ENCODE measurements at places on chromosomes 7 and 10. TPM values are rescaled to one million over a fixed set of nuclear protein-coding genes. Genes with fewer than 3 reads are reported as not detected.
A peak's percentile ranks its signal among the peaks of the same experiment; 100 is the strongest.

FGFBP3 gene
- 0.60 TPM for polyA plus RNA-seq

DNA sequence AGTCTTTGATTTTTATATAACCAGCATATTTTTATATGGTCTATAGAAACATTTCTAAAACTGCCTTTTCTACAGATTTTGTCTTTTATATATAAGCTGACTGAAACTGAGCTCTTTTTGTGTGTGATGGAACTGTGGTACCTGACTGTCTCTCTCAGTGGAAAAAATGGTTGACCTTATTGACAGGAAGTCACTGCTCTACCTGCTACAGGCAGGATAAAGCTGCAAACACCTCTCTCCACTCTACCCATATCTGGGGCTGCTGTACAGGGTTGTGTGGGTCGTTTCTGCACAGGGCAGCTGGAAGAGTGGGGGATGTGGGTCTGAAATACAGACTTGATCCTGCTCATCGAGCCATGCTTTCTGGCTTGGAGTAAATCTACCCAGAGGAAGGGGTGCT, 48.5 kb downstream of the BBS9 start:
- no peak for DNase-seq
- no peak overlapping the region for H3K4me3 ChIP-seq
- no peaks in the 10 kb centered on the region for H3K36me3 ChIP-seq
- no peak overlapping the region for H3K27ac ChIP-seq

DNA sequence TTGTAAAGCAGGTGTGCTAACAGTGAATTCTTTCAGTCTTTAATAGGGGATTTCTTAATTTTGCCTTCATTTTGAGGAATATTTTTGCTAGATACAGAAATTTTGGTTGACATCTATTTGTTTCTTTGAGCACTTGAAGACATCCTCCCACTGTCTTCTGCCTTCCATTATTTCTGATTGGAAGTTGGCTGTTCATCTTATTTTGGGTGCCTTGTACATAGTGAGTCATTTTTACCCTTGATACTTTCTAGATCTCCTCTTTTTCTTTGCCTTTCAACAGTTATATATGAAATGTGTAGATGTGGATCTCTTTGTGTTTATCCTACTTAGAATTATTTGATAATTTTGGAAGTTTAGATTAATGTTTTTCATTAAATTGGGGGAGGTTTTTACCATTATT, 631.0 kb downstream of the AUTS2 start:
- no peak overlapping the region for H3K27ac ChIP-seq
- no peak overlapping the region for H3K4me3 ChIP-seq
- H3K36me3 ChIP-seq, result no peaks in the 10 kb centered on the region
- no peak for DNase-seq
- H3K4me1 ChIP-seq, result no peaks in the 10 kb centered on the region
- no peaks in the 10 kb centered on the region for H3K27me3 ChIP-seq

ENKUR gene
- polyA plus RNA-seq, result under 0.01 TPM

GRCh38 chr10:17003651-17004286, 125.8 kb downstream of the CUBN start:
- no peak for DNase-seq
- H3K4me3 ChIP-seq, result no peak overlapping the region
- H3K36me3 ChIP-seq, result no peaks in the 10 kb centered on the region
- H3K27me3 ChIP-seq, result no peaks in the 10 kb centered on the region
- peak overlapping the region; percentile 3 for H3K27ac ChIP-seq
- peaks cover 5% of the 10 kb centered on the region for H3K4me1 ChIP-seq

EVX1 gene
- polyA plus RNA-seq, result 1.4 TPM

- H3K4me1 ChIP-seq, result no peaks in the 10 kb centered on the region
- H3K4me3 ChIP-seq, result no peak overlapping the region
- H3K36me3 ChIP-seq, result no peaks in the 10 kb centered on the region
- H3K27me3 ChIP-seq, result peaks cover 5% of the 10 kb centered on the region
- no peak overlapping the region for H3K27ac ChIP-seq
Measured at GRCh38 chr7:68258609-68259008, 1262.0 kb downstream of the TYW1 start.

- DNase-seq, result no peak
- peak overlapping the region; percentile 33 for H3K27ac ChIP-seq
- H3K4me1 ChIP-seq, result no peaks in the 10 kb centered on the region
- no peaks in the 10 kb centered on the region for H3K36me3 ChIP-seq
Measured at GRCh38 chr10:14499601-14499904, 168.8 kb upstream of the FRMD4A start.

AOAH gene
- 25.2 TPM for polyA plus RNA-seq

DNA sequence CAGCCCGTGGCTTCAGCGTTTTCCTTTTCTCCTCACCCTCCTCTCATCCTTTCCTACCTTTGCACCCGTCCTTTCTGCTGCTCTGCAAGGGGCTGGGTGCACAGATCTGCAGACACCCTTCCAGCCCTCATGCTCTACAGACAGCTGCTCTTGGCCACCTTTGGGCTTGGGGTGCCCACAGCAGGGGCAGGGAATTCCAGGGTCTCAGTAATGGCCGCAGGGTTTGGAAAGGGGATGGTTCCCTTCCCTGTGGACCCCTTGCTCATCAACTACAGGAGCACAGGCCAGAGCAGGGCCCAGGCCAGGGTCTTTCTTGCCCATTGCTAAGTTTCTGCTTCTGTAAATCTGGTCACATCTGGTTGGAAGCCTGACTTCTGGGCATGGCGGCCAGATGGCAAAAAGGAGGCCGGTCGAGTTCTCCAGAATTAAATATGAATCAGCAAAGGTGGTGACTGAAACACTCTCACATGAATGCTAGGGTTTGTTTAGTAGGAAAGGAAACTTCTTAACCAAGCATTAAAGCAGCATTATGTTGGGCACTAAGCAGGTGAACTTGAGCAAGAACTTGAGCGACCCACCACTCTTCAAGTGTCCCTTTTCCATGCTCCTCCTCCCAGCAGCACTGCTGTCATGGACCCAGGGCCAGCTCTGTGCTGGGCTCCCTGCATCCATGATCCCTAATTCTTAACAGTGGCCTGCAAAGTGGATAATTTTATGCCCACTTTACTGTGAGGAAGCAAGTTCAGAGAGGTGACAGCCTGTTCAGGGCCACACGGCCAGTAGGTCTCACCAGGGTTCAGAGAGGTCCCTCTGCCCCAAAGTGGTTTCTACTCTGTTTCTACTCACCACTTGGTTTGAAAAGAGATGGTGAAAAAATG, 1.5 kb downstream of the ECHDC3 start:
- no peak for DNase-seq
- no peaks in the 10 kb centered on the region for H3K36me3 ChIP-seq
- no peak overlapping the region for H3K4me3 ChIP-seq
- no peak overlapping the region for H3K27ac ChIP-seq

- peaks cover 24% of the 10 kb centered on the region for H3K4me1 ChIP-seq
- peaks cover 60% of the 10 kb centered on the region for H3K27me3 ChIP-seq
- no peak overlapping the region for H3K27ac ChIP-seq
- no peaks in the 10 kb centered on the region for H3K36me3 ChIP-seq
Measured at GRCh38 chr7:1661461-1661860, 8.6 kb upstream of the ELFN1 start.

SORCS3 gene
- polyA plus RNA-seq, result 0.15 TPM

- H3K27me3 ChIP-seq, result no peaks in the 10 kb centered on the region
- no peaks in the 10 kb centered on the region for H3K4me1 ChIP-seq
Measured at GRCh38 chr10:32959006-32959920, 1.2 kb upstream of the ITGB1 start.

PRKAR2B gene
- polyA plus RNA-seq, result 12.6 TPM

GRCh38 chr7:2838873-2839578, 5.1 kb downstream of the GNA12 start:
- no peaks in the 10 kb centered on the region for H3K27me3 ChIP-seq
- H3K36me3 ChIP-seq, result no peaks in the 10 kb centered on the region
- no peak overlapping the region for H3K27ac ChIP-seq
- no peak overlapping the region for H3K4me3 ChIP-seq
- H3K4me1 ChIP-seq, result no peaks in the 10 kb centered on the region
- no peak for DNase-seq

HOGA1 gene
- polyA plus RNA-seq, result not detected

GRCh38 chr10:7231509-7232414, 179.1 kb downstream of the SFMBT2 start:
- no peak for DNase-seq
- no peaks in the 10 kb centered on the region for H3K36me3 ChIP-seq
- H3K27me3 ChIP-seq, result no peaks in the 10 kb centered on the region
- no peaks in the 10 kb centered on the region for H3K4me1 ChIP-seq
- no peak overlapping the region for H3K4me3 ChIP-seq

RELN gene
- 2.4 TPM for polyA plus RNA-seq

DNA sequence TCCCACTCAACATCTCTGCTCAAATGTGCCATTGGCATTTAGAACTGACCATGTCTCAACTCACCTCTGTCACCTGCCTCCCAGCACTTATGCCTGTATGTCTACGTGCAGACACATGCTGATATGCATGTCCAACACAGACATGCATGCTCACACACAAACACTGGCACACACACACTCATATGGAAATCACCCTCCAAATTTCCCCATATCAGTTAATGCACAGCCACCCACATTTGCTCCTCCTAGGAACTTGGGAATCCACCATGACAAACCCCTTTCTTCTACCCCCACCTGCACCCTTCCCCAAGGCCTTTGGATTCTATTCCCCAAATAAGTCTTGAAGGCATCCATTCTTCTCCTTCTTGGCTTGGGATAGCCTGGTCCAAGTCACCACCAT, 4.4 kb downstream of the FAM170B start:
- no peak for DNase-seq
- H3K4me1 ChIP-seq, result no peaks in the 10 kb centered on the region

- peaks cover 51% of the 10 kb centered on the region for H3K4me1 ChIP-seq
- no peaks in the 10 kb centered on the region for H3K36me3 ChIP-seq
- peak overlapping the region; percentile 59 for H3K27ac ChIP-seq
- DNase-seq, result peak; percentile 55
- no peaks in the 10 kb centered on the region for H3K27me3 ChIP-seq
- H3K4me3 ChIP-seq, result no peak overlapping the region
Measured at GRCh38 chr10:102612964-102613275, 31.4 kb upstream of the TRIM8 start.

GRCh38 chr7:98429799-98430198, 28.9 kb upstream of the BAIAP2L1 start:
- H3K4me3 ChIP-seq, result no peak overlapping the region
- no peak for DNase-seq
- H3K27ac ChIP-seq, result no peak overlapping the region
- no peaks in the 10 kb centered on the region for H3K4me1 ChIP-seq

GRCh38 chr7:25029075-25029474, 49.1 kb upstream of the OSBPL3 start:
- DNase-seq, result no peak
- H3K27ac ChIP-seq, result no peak overlapping the region
- H3K36me3 ChIP-seq, result no peaks in the 10 kb centered on the region
- no peaks in the 10 kb centered on the region for H3K27me3 ChIP-seq

CDK5 gene
- polyA plus RNA-seq, result 10.6 TPM

DNA sequence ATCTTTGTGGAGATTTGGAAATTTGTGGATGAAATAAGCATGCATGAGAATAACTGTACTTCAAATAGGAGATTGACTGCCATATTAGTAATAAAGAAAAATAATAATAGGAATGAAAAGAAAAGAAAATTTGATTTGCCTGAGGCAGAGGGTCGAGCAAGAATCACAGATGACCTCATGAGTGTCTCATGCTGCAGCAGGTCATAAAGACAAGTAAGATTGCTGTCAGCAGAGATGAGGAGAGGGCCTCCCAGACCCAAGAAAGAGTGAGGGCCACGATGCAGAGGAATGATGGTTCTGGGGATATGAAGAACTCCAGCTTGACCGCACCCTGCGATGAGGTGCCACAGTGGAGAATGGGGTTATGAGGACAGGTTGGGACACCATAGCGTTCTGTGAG, 39.2 kb downstream of the TOMM7 start:
- H3K27ac ChIP-seq, result no peak overlapping the region
- no peak overlapping the region for H3K4me3 ChIP-seq
- no peaks in the 10 kb centered on the region for H3K27me3 ChIP-seq
- no peaks in the 10 kb centered on the region for H3K36me3 ChIP-seq

ADGRA1 gene
- 0.03 TPM for polyA plus RNA-seq

DNA sequence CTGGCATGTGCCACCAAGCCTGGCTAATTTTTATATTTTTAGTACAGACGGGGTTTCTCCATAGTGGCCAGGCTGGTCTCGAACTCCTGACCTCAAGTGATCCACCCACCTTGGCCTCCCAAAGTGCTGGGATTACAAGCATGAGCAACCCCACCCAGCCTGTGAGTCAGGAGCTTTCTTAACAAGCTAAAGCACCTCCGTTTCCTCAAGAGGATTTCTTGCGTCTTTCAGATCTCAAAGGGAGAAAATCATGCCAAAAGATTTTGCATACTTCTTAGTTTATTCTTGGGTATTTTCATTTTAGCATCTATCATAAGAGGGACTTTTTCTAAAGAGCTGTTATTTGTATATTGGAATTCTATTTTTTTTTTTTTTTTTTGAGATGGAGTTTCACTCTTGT, 47.9 kb upstream of the FOXK1 start:
- no peaks in the 10 kb centered on the region for H3K36me3 ChIP-seq
- H3K27me3 ChIP-seq, result no peaks in the 10 kb centered on the region
- no peak for DNase-seq
- H3K4me1 ChIP-seq, result peaks cover 11% of the 10 kb centered on the region

STEAP1B gene
- 1.2 TPM for polyA plus RNA-seq

DNA sequence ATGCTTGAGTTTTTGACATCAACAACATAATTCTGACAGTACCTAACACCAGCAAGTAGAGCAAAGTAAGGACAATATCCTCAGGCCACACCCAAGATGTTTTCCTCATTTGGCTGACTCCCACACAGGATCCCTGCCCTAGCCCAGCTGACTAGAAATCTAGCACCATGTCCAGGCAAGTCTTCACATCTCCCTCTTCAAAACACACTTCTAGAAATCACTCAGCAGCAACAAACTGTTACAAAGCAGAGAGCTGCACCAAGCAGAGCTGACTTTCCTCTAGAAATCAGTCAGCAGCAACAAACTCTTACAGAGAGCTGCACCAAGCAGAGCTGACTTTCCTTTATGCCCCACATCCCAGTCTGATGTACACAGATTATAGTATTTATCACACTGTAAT, 7.7 kb downstream of the TMEM168 start:
- no peaks in the 10 kb centered on the region for H3K27me3 ChIP-seq
- no peak overlapping the region for H3K4me3 ChIP-seq
- H3K4me1 ChIP-seq, result no peaks in the 10 kb centered on the region

GRCh38 chr7:91291902-91292301, 27.7 kb downstream of the FZD1 start:
- H3K36me3 ChIP-seq, result no peaks in the 10 kb centered on the region
- no peaks in the 10 kb centered on the region for H3K27me3 ChIP-seq
- H3K27ac ChIP-seq, result no peak overlapping the region
- H3K4me1 ChIP-seq, result no peaks in the 10 kb centered on the region
- DNase-seq, result no peak

- no peak overlapping the region for H3K27ac ChIP-seq
- H3K4me1 ChIP-seq, result no peaks in the 10 kb centered on the region
- H3K4me3 ChIP-seq, result no peak overlapping the region
- no peak for DNase-seq
- no peaks in the 10 kb centered on the region for H3K36me3 ChIP-seq
Measured at GRCh38 chr10:107740962-107741690, 576.6 kb upstream of the SORCS1 start.

OR6V1 gene
- polyA plus RNA-seq, result not detected

- DNase-seq, result no peak
- no peak overlapping the region for H3K27ac ChIP-seq
- no peaks in the 10 kb centered on the region for H3K27me3 ChIP-seq
- no peaks in the 10 kb centered on the region for H3K4me1 ChIP-seq
Measured at GRCh38 chr10:44908936-44909630, 2.1 kb upstream of the TMEM72 start.

ADRB1 gene
- 0.55 TPM for polyA plus RNA-seq

ZNF25 gene
- 4.2 TPM for polyA plus RNA-seq

DLX5 gene
- polyA plus RNA-seq, result 0.10 TPM

PLAU gene
- polyA plus RNA-seq, result 3.6 TPM

GRCh38 chr7:2211259-2211880, 21.4 kb downstream of the MAD1L1 start:
- no peak for DNase-seq
- no peak overlapping the region for H3K27ac ChIP-seq
- no peaks in the 10 kb centered on the region for H3K4me1 ChIP-seq

GRCh38 chr7:64630496-64630895, 35.4 kb upstream of the ZNF107 start:
- H3K27me3 ChIP-seq, result no peaks in the 10 kb centered on the region
- no peaks in the 10 kb centered on the region for H3K4me1 ChIP-seq
- DNase-seq, result no peak
- H3K4me3 ChIP-seq, result no peak overlapping the region

Measured in sigmoid colon (tissue), 7 donors.